ENCODE measurements at places on chromosomes 1 and 21. TPM values are rescaled to one million over a fixed set of nuclear protein-coding genes. Genes with fewer than 3 reads are reported as not detected.
A peak's percentile ranks its signal among the peaks of the same experiment; 100 is the strongest.

Gene S100B
- not detected for total RNA-seq

- no peak for DNase-seq
Measured at GRCh38 chr21:34552360-34553098, 40.5 kb upstream of the KCNE1 start.

- no peak for DNase-seq
Measured at GRCh38 chr1:11579506-11579905, 74.7 kb downstream of the FBXO2 start.

DNA sequence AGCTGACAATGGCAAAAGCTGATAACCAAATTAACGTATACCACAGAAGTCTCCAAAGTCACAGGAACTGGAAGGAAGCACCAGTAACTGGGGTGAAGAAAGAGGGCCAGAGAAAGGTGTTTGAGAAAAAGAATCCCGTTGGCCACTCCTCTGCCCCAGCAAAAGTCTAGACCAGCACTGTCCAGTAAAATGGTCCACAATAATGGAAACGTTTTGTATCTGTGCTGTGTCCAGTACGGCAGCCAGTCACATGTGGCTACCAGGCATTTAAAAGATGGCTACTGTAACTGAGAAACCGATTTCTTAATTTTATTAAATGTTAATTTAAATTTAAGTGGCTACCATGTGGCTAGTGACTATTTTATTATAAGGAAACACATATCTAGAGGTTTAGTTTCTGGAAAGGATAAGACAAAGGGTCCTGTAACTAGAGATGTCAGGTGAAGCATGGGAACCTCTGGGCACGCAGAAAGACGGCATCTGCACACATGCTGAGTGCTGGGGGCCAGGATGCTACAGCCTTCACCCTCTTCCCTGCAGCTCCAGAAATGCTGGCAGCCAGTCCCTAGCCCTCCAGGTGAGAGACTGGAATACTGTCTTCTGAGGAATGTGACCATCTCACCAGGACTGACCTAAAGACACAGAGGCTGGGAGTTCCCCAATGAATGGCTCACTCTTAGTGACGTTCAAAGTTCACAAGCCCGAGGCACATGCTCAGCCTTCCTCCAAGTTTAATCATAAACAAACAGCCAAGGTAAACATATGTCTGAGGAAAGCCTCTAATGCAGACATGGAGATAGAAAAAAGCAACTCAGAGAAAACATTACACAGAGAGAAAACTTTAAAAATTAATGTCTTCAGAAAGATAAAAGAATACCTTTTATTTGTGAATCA is 50.7 kb downstream of the JAK1 start:
- DNase-seq, result peak; percentile 82

- no peak for DNase-seq
Measured at GRCh38 chr1:29786791-29787732, 550.7 kb downstream of the PTPRU start.

DNA sequence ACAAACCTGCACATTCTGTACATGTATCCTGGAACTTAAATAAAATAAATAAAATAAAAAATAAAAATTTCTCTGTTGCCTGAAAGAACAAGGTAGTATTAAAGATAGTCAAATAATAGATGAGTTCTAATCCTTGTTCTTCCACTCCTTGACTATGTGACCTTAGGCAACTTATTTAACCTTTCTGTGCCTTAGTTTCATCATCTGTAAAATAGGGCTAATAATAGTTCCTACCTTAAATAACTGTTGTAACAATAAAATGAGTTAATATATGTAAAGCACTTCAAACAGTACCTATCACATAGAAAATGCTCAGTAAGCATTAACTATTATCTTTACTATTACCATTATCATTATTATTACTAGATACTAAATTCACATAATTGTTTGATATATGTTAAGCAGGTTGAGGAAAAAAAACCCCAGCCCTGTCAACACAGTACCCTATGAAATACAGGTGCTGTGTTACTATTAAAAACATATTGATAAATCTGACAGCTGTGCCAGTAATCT is 23.1 kb downstream of the SASS6 start:
- DNase-seq, result no peak

GRCh38 chr1:59688976-59689375 is 125.8 kb upstream of the HOOK1 start:
- no peak for DNase-seq

DNA sequence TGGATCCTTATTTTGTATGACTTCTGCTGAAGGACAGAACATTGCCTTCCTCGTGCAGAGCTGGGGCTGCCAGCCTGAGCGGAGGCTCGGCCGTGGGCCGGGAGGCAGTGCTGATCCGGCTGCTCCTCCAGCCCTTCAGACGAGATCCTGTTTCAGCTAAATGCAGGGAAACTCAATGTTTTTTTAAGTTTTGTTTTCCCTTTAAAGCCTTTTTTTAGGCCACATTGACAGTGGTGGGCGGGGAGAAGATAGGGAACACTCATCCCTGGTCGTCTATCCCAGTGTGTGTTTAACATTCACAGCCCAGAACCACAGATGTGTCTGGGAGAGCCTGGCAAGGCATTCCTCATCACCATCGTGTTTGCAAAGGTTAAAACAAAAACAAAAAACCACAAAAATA is 27.5 kb upstream of the KDM4A start:
- no peak for DNase-seq

DNA sequence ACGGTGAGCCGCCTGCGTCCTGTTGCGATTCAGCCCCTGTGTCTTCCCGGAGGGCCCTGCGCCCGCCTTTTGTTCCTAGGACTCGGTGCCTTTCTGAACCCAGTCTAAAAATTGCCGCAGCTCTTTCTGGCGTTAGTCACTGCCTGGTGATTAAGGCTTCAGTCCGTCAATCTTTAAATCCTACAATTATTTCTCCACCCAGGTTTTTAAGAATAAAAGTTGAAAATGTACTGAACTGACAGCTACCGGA is 16.2 kb upstream of the PDXK start:
- DNase-seq, result no peak
